ENCODE measurements at places on chromosomes 16 and 17. TPM values are rescaled to one million over a fixed set of nuclear protein-coding genes. Genes with fewer than 3 reads are reported as not detected.

- no peak for DNase-seq
These were observed 74.7 kb downstream of the KLHDC4 start for GRCh38 chr16:87690911-87691685.

DNA sequence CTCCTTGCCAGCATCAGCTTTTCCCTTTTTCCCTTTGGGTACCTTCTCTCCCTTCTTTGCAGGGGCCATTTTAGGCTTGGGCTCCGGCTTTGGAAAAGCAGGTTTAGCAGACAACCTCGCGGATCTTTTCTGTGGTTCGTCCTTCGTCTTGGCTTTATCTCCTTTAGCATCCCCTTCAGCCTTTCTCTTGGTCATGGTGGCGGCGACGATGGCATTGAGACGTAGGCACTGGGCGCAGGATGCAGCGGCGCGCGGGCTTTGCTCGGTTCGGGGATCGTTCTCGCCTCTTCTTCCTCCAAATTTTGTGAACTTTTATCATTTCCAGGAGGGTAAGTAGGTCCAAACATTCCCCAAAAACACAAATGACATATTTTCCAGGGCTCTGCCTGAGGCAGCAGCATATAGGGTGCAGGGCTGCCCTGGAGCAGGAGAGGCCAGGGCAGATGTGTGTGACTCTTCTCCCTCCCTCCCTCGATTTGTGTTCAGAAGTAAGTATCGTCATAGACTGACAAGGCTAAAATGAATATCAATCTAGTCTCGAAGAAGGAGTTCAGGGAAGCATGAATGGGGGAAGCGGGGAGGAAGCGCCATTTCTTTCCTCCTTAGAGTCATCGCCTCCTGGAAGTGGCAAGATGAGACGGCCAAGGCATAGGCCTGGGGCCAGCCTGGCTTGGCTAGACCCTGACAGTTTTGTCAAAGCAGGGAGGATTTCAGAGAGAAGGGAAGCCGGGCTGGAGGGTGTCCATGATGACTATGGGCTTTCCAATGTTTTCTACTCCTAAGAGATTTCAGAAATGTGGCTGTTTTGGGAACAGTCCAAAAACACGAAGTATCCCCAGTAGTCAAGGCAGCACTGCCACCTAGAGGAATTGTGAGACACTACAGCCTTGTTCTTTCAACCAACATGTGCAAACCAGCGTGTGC, 13.2 kb downstream of the CHCT1 start:
- peak; percentile 70 for DNase-seq

- no peak for DNase-seq
These were observed 34.1 kb downstream of the HIC1 start for GRCh38 chr17:2089021-2089422.

GRCh38 chr16:80466024-80466987, 74.5 kb upstream of the DYNLRB2 start:
- peak; percentile 55 for DNase-seq

GRCh38 chr17:79974566-79975497, 60.8 kb downstream of the TBC1D16 start:
- DNase-seq, result no peak

GRCh38 chr17:35496451-35497290, 40.8 kb downstream of the SLFN12L start:
- no peak for DNase-seq

- DNase-seq, result no peak
These were observed 10.1 kb downstream of the TCF25 start for GRCh38 chr16:89883346-89884040.

- DNase-seq, result no peak
These were observed 24.7 kb downstream of the IL21R start for GRCh38 chr16:27426423-27427408.

DNA sequence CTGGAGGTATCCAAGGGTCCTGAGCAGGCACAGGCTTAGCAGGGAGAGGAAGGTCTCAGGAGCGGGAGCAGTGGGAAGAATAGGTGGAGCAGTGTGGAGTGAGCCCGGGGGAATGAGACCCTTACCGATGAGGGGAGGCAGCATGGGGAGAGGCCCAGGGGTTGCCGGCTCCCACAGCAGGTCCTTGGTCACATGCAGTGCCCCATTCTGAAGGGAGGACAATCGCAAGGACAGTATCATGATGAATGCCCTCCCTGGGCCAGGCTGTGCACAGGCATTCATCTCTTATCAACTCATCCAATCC, 3.3 kb downstream of the TAF1C start:
- no peak for DNase-seq

DNA sequence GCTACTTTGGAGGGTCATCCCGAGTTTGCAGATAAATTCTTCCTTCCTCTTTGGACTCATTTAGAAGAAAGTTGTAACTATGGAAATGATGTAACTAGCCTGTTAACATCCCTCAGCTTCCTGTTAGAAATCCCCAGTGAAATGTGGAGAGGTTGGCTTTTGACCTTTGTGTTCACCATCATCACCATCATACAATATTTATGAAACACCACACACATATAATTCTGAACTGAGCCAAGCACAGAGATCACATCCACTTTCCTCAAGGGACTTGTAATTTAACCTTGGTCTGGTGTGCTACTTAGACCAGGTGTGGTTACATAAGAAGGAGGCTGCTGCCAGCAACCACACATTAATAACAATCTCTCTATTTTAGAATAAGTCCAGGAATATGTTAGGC, 2.5 kb downstream of the CAPNS2 start:
- DNase-seq, result no peak

DNA sequence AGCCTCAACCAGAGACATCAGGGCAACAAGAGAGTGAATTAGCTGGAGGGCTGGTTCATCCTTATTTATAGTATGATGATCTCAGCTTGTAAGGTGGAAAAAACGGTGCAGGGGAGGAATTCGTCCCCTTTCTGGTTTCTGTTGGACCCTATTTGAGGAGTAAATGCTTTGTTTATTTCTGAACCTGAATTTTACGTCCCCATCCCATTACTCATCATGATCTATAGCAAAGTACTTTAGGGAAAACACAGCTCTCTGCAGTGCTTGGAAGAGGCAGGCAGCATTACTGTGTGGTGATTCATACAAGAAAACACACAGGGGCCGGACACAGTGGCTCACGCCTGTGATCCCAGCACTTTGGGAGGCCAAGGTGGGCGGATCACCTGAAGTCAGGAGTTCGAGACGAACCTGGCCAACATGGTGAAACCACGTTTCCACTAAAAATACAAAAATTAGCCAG, 8.0 kb upstream of the VAT1L start:
- DNase-seq, result no peak

GRCh38 chr16:48099455-48099854, 56.3 kb downstream of the ABCC12 start:
- peak; percentile 52 for DNase-seq

GRCh38 chr16:57568173-57568678, 25.8 kb downstream of the ADGRG5 start:
- DNase-seq, result no peak

DNA sequence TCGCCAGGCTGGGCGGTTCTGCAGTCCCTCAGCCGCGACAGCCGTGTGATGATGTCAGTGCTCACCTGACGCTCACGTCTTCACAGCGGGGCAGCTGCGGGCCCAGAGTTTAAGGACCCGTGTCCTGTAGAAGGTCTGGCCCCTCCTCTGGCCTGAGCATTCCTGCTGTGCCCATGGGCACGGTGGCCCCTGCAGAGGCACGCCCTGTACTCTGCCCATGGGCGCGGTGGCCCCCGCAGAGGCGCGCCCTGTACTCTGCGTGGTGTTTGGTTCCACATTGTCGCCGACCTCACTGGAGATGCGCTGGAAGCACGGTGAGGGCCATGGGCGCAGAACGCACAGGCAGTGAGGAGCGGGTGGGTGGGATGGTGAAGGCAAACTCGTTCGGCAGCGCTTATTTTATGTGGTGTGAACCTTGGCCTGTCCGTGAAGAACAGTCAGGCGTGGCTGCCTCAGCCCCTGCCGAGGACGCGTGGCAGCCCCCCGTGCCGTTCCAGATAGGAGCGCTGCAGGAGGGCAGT, 122.0 kb downstream of the BANP start:
- DNase-seq, result peak; percentile 19

DNA sequence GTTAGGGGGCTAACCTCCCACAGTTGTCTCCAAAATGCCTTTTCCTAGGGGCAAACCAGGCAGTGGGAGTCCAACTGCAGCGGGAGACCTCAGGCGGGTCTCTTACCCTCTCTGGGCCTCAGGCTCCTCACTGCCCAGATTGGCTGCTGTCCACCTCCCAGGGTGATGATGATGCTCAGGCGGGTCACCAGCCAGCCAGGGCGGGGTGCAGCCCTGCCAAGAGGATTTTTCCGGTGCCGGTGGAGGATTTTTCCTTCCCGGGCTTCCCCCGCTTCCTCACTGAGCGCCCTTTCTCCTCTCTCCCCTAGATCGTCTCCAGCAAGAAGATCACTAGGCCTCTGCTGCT, 22.8 kb downstream of the CPNE2 start:
- no peak for DNase-seq

GRCh38 chr17:14144508-14144907, 75.2 kb downstream of the COX10 start:
- no peak for DNase-seq

GRCh38 chr16:8458481-8459046, 131.7 kb downstream of the TMEM114 start:
- no peak for DNase-seq

DNA sequence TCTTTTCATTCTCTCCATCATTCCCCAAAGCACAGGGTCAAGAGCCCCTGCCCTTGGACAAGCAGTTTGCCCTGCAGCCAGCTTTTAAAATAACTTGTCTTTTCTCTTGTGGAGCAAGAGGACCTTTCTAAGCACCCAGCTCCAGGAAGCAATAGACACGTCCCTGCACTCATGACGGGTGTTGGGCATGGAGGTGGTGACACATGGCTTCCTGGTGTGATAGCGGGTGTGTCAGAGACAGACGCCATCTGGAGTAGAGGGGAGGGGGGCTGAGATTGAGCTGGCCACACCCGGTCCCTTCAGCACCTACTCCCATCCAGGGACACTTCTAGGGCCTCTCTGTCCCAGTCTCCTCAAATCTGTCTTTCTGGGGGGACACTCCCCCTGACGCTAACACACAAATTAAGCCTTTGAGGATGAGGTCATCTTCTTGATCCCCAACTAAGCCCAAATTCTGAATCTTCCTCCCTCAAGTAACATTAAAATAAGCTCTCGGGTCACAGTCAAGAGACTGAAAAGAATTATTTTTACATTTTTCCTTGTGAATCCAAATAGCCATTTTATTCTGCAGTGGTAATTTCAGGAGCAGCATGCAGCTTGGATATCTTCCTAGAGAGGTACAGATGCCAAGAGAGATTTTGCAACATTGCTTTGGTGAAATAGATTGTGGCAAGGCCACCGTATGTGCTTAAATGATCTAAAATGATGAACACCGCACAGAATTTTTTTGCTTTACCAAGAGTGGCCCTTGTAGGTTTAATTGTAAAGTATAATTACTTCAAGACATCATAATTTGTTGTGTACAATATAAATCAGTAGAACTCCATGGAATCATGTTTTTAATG, 216.6 kb upstream of the IRX3 start:
- peak; percentile 81 for DNase-seq

GRCh38 chr17:7435676-7436555, 681 bp downstream of the TMEM102 start:
- peak; percentile 71 for DNase-seq

DNA sequence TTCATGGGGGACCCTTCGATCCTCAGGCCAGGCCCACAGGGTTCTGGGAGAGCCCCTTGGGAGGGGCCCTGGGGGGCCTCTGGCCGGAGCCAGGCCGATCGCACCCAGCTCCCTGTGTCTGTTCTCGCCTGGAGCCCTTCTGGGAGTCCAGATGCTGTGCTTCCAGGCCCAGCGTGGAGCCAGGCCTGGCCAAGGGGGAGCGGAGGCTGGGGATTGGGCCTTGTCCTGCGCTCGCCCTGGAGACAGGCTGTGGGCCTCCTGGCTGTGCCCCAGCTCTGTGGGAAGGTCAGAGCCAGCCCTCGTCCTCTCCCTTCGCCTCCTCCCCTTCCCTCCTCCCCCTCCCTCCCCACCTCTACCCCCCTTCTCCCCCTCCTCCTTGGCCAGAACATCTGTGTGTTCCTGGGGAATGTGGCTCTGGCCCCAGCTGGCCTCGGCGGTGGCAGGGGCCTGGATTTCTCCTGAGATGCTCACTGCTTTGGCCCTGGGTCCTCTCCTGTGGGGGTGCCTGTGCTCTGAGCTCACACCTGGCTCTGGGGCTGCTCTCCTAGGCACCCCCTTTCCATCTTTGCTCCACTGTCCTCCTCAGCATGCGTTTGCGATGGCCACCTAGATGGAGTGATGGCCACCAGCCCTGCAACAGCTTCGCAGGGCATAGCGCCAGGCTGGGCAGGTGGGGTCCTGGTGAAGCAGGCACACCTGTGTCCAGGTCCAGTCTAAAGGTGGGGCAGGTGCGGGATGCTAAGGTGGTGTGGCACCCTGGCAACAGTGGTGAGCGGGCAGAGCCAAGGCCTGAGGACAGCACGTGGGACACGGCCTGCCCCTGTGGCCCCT, 90.6 kb upstream of the CIBAR2 start:
- peak; percentile 91 for DNase-seq

- no peak for DNase-seq
These were observed 50.0 kb downstream of the WNT3 start for GRCh38 chr17:46768540-46768870.

GRCh38 chr16:84686707-84687298, 13.0 kb upstream of the USP10 start:
- no peak for DNase-seq

DNA sequence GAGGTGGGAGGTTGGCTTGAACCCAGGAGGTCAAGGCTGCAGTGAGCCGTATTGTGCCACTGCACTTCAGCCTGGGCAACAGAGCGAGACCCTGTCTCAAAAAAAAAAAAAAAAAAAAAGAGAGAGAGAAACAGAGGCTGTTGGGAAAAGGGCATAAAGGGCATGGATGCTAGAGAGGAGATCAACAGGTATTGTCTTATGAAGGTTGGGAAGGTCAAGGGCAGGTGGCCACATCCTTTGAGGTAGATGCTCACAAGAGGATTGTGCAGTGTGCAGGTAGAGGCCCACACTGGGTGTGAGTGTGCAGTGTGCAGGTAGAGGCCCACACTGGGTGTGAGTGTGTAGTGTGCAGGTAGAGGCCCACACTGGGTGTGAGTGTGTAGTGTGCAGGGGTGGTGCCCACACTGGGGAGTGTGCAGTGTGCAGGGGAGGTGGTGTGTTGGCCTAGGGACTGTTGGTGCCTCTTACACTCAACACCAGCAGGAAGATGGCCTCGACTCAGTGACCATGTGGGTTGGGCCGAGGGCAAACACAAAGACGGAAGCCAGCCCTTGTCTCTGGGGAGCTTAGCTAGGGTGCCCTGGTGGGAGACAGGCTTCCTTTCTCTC, 404.9 kb upstream of the TNRC6C start:
- no peak for DNase-seq

Gene RAB11FIP3
- total RNA-seq, result 25.4 TPM

Gene GAA
- total RNA-seq, result 45.3 TPM

Gene TMEM88
- 32.4 TPM for total RNA-seq

Gene SLC5A10
- total RNA-seq, result not detected

Gene WIPF2
- total RNA-seq, result 11.8 TPM

Gene SEPTIN12
- not detected for total RNA-seq

Gene TPPP3
- total RNA-seq, result 8.9 TPM

Gene ANTKMT
- total RNA-seq, result 27.5 TPM
